ENCODE measurements at places on chromosomes 4 and X.

DNA sequence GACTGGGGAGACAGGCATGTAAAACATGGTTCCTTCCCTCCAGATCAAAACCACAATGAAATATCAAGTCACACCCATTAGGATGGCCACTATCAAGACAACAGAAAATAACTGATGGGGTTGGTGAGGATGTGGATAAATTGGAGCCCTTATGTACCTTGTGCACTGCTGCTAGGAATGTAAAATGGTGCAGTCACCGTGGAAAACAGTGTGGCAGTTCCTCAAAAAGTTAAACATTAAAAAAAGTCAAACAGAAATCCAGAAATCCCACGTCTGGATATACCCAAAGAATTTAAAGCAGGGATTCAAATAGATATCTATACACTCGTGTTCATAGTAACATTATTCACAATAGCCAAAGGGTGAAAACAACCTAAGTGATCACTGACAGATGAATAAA, 35.2 kb upstream of the MSX1 start:
- DNase-seq: no peak

DNA sequence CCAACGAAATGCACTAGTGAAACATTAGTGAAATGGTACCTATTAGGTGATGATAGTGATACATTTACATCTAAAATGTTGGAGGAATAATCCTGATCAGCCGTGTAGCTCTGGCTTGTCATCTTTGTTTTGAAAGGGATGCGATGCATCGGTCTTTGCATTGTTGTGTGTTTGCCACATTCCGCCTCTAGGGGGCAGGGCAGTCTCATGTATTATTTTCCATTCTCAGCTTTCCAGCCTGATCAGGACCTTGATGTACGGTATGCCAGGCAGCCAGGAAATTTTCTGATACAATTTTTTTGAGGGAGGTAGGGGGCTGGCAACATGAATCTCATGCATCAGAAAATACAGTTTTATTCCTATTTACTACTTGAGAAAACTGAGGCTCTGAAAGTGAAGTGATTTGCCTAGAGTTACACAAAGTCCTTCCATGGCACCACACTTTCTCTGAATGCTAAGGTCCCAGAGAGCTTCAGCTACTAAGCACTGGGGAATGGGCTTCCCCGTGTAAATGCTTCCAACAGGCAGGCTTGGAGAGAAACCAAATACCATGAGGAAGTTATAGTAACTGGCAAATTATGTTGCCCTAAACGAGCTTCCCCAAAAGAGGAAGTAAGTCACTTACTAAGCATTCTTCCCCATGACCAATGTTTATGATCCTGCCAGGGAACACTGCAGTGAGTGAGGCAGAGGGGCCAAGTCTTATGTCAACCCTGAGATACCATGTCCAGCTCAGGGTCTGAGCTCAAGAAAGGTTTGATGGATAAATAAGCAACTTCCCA, 31.8 kb upstream of the IQSEC2 start:
- DNase-seq: peak; percentile 60

DNA sequence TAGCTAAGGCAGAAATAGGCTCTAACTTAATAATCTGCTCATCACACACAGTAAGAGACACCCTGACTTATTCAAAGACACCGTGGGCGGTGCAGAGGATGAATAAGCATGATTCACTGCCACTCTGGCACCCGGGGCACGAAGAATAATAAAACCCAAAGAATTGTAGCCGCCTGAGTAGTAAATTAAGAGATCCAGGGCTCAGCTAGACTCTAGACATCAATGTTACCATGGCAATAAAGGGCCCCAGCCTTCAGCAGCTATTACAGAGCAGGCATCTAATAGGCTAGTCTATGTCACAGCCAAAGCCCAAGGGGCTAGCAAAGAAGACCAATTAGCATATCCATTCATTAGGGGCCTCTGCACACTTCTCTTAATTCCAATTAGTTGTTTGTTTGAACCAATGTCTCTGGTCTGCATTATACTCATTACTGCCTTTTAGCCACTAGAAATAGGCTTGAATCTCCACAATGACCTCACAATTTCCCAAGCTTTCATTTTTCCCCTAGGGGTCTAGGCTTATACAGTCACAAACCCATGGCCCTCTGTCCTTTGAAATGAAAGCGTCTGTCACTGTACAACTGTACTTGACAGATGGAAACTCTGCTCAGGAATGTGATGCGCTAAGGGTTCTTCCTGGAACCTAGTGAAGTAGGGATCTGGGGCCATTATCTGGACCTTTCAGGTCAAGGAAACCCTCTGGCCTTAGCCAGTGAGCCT, 3.0 kb upstream of the ATP1B4 start:
- no peak for DNase-seq

GRCh38 chr4:77651820-77652219, 46.2 kb downstream of the CXCL13 start:
- no peak for DNase-seq

GRCh38 chr4:103934178-103934789, 214.5 kb upstream of the TACR3 start:
- peak; percentile 40 for DNase-seq

DNA sequence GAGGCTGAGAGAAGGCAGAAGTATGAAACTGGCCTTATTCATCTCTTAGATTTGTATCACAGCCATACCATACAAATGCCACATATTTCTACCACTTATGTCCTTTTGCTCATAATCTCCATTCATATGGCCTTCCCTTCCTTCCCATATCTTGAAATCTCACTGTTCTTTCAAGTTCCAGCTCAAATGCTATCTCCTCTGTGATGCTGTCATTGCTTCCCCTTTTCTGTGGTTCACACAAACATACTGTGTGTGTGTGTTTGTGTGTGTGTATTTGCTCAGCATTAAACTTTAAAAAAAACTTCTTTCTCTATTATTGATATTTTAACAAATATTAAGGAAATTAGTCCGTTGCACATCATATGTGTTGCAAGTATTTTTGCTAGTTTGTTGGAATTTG, 26.7 kb downstream of the PHKA1 start:
- DNase-seq: no peak
